Activated CD8-positive, alpha-beta memory T cell treated with anti-CD3 and anti-CD28 coated beads, Interleukin-2, amount 10 ng/mL, durations not matched to agents 7 days and 5 days (primary cell): ENCODE measurements at places on chromosomes 16 and 17.

- no peak for DNase-seq
Measured at GRCh38 chr17:19344311-19345066, 18.0 kb downstream of the B9D1 start.

GRCh38 chr16:87501117-87501516 is 8.3 kb upstream of the ZCCHC14 start:
- DNase-seq: no peak

DNA sequence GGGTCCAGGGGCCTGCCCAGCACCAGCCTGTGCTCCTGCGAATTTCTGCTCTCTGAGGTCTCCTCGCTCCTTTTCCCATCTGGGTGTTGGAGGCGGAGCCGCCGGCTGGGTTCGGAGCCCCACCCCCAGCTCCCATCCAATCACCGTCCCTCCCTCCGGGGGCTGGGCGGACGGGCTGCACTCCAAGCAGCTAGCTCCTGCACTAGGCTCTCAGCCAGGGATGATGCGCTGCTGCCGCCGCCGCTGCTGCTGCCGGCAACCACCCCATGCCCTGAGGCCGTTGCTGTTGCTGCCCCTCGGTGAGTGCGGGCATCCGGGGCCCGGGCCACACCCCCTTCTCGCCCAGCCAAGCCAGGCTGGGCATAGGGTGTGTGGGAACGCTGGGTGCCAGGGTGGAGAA is at the start of gene NRN1L:
Gene NRN1L (plus strand): TSS at position 202 of the 400 bp plus-strand sequence. CDS start 19 bp downstream, at position 221.
- no peak for DNase-seq

DNA sequence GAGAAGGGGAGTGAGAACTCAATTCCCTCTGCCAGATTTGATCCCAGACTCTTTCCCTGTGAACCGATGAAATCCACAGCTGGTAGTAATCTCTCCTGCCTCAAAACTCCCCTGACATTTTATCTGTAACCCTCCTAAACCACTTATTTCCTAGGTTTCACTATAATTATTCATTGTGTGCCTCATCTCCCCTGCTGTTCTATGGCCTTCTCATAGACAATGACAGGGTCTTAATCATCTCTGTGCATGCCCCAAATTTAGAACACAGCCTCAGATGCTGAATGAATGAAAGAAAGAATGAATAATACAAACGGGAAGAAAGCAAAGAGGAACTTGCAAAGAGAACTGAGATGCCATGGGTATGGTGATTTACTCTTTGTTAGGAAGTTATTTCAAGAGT is 451.1 kb downstream of the HS3ST3B1 start:
- DNase-seq: no peak

DNA sequence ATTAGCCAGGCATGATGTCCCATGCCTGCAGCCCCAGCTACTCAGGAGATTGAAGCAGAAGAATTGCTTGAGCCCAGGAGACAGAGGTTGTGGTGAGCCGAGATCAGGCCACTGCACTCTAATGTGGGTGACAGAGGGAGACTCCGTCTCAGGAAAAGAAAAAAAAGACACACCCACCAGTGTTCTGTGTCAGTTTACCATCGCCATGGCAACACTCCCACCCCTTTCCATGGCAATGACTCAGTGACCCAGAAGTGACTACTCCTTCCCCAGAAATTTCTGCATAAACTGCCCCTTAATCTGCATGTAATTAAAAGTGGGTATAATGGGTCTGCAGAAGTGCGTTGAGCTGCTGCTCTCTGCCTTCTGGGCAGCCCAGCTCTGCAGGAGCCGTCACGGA is 4.0 kb upstream of the ZC3H18 start:
- peak; percentile 51 for DNase-seq

- DNase-seq: peak; percentile 92
Measured at GRCh38 chr17:63697341-63698286, 2.3 kb downstream of the LIMD2 start.

GRCh38 chr17:73936908-73937627 is 266.4 kb upstream of the RPL38 start:
- DNase-seq: peak; percentile 9

- no peak for DNase-seq
Measured at GRCh38 chr17:66432996-66433551, 130.7 kb downstream of the PRKCA start.

DNA sequence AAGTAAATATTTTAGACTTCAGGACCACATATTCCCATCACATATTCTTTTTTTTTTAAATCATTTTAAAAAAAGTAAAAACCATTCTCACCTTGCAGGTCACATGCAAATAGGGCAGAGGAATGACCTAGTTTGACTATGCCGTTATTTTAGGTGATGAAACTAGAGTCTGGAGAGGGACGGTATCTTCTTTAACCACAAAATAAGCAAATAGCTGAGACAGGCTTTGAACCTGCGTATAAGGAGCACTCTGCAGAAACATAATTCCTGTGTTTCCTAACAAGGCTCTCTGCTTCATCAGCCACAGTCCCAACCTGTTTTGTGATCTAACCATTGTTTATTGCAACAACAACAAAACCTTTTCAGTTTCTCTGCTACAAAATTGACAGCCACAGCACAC is 121.5 kb downstream of the PCTP start:
- no peak for DNase-seq

DNA sequence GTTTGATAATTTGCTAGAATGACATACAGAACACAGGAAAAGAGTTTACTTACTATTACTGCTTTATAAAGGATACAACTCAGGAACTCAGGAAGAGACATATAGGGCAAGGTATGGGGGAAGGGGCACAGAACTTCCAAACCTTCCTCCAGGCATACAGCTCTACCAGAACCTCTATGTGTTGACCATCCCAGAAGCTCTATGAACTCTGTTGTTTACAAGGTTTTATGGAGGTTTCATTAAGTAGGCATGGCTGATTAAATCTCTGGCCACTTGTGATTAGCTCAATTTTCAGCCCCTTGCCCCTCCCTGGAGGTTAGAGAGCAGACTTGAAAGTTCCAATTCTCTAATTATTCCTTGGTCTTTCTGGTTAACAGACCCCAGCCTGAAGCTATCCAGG is 60.2 kb upstream of the C17orf78 start:
- DNase-seq: no peak

DNA sequence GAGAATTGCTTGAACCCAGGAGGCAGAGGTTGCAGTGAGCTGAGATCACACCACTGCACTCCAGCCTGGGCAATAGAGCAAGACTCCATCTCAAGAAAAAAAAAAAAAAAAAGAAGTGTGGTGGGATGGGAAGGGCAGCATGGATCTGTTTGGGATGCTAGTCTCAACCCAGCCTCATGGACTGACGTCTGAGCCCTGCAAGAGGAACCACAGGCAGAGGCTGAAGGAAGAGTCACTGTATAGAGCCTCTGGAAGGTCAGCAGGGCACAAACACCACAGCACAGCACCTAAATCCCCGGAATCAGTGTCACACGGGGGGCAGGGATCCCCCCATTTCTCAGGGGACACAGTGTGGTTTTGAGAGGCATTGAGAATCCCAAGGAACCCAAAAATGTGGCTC is 10.9 kb upstream of the CXCL16 start:
- no peak for DNase-seq

- DNase-seq: no peak
Measured at GRCh38 chr17:63983320-63983719, 10.6 kb upstream of the SCN4A start.

DNA sequence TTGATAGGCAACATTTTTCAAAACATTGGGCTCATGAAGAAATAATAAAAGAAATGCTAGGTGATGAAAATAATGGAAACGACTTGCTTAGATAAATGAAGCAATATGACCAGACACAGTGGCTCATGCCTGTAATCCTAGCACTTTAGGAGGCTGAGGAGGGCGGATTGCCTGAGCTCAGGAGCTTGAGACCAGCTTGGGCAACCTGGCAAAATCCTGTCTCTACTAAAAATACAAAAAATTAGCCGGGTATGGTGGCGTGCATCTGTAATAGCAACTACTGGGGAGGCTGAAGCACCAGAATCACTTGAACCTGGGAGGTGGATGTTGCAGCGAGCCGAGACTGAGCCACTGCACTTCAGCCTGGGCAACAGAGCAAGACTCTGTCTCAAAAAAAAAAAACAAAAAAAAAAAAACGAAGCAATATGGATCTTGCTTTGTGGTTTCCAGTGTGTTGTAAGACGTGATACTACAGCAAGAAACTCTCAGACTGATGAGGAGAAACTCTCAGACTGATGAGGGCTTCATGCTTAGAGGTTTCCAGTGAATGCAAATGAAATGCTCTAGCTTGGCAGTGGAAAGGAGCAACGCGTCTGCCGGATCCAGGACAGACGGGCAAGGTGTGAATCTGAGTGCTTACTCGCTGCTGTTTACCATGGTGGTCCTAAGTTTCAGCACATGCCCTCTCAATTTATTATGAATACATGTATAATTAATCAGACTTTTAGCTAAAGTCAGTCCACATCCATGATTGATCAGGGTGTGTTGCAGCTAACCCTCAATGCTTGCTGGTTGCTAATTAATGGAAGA is 11.5 kb upstream of the IGF2BP1 start:
- DNase-seq: peak; percentile 35

GRCh38 chr17:38533241-38533640 is 72.5 kb downstream of the SRCIN1 start:
- no peak for DNase-seq

DNA sequence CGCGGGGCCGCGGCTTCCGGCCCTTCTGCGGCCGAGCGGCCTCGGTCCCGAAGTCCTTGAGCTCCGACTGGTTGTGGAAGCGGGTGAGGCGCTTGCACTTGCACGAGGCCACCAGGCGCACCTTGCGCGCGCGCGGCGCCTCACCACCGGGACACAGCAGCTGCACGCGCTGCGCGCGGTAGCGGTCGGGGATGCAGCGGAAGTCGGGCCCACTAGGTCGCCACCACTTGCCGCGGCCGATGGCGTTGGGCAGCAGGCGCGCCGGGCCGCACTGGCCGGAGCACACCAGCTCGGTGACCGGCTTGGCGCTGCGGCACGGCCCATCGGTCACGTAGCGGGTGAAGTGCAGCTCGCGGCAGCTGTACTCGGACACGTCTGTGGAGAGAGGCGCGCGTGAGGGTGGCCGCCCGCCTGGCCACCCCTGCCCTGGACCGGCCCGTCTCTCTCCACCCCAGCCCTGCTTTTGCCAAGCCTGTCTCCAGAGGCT is 3.2 kb downstream of the SOST start:
- peak; percentile 52 for DNase-seq

GRCh38 chr16:87597324-87597830 is 4.9 kb upstream of the JPH3 start:
- no peak for DNase-seq

GRCh38 chr17:59093145-59093701 is 13.5 kb downstream of the TRIM37 start:
- DNase-seq: no peak

DNA sequence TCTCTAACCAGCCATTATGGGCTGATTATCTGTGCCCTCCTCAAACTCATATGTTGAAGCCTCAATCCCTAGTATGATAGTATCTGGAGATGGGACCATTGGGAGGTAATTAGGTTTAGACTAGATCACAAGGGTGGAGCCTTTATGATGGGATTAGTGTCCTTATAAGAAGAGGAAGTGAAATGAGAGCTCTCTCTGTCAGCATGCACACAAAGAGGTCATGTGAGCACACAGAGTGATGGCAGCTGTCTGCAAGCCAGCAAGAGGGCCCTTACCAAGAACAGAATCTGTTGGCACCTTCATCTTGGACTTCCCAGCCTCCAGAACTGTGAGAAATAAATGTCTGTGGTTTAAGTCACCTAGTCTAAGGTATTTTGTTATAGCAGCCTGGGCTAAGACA is 101.9 kb downstream of the PCTP start:
- no peak for DNase-seq

DNA sequence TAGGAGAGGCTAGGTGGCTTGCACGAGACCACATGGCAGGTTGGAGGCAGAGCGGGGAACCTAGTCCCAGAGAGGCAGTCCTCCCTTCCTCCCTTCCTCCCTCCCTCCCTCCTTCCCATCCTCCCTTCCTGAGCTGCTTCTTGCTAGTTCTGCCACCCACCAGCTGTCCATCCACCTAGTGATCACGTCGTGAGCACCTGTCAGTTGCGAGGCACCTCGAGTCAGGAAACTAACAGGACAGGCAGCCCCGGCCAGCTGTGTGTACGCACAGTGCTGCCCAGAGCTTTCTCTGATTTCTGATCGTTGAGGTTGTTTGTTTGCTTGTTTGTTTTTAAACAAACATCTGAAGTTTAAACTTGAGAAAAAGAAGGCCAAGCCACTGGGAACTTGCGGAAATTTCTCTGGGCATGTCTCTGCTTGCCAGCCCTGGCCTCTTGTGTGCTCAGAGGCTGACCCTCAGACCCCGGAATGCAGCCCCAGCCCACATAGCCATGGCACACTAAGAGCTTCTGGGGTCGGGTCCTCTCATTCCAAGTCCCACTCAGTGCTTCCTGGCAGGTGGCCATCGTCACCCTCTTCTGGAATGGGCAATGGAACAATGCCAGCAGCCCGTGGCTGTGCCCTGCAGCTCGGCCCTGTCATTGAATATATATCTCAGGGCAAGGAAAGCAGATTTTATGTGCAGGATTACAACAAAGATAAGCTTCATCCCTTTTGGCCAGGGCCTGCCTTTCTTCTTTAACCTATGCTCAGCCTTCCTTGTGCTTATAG is 174.0 kb downstream of the KATNIP start:
- DNase-seq: no peak

DNA sequence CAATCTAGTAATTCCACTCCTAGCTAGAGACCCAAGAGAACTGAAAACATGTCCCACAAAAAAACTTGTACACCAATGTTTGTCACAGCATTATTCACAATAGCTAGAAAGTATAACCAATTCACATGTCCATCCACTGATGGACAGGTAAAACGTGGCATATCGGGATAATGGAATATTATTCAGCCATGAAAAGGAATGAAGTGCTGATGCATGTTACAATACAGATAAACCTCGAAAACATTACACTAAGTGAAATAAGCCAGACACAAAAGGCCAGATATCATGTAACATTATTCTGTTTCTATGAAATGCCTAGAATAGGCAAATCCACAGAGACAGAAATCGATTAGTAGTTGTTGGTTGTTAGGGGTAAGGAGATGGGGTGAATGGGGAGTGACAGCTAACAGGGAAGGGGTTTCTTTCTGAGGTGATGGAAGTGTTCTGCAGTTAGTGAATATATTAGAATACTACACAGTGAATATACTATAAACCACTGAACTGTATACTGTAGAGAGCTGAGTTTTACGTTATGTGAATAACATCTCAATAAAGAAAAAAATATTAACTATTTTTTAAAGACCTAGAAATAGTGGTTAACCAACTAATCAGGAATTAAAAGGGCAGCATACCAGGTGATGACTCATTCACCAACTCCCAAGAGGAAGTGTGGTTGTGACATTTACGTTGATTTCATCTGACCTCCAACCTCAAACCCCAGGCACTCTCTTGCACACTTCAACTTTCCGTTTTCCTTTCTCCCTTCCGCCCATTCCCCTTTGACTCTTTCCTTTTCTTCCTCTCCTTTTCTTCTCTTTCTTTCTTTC is 48.6 kb downstream of the GAS7 start:
- DNase-seq: peak; percentile 54

DNA sequence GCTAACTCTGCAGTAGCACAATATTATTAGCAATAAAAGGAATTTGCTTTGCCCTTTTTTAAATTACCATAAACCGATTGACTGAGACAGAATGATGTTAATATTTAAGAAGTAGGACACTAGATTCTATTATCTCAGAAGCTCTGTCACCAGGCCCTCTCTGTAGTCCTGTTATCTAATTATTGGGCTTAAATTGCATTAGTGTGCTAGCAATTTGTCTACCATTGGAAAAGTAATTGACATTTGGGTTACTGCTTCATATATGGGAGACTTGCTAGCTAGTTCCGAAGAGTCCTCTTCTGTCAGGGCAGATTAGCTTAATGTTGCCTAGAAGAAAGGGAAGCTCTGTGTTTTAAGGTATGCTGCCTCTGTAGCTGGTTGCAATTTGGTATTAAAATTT is 1107.3 kb upstream of the EEF2KMT start:
- no peak for DNase-seq

GRCh38 chr17:37239690-37240334 is 136.0 kb upstream of the C17orf78 start:
- DNase-seq: no peak

GRCh38 chr17:6393351-6393952 is 41.5 kb downstream of the AIPL1 start:
- no peak for DNase-seq
